Skeletal muscle cell (primary cell): ENCODE measurements at places on chromosomes 16 and 17.
A peak's percentile ranks its signal among the peaks of the same experiment; 100 is the strongest.

DNA sequence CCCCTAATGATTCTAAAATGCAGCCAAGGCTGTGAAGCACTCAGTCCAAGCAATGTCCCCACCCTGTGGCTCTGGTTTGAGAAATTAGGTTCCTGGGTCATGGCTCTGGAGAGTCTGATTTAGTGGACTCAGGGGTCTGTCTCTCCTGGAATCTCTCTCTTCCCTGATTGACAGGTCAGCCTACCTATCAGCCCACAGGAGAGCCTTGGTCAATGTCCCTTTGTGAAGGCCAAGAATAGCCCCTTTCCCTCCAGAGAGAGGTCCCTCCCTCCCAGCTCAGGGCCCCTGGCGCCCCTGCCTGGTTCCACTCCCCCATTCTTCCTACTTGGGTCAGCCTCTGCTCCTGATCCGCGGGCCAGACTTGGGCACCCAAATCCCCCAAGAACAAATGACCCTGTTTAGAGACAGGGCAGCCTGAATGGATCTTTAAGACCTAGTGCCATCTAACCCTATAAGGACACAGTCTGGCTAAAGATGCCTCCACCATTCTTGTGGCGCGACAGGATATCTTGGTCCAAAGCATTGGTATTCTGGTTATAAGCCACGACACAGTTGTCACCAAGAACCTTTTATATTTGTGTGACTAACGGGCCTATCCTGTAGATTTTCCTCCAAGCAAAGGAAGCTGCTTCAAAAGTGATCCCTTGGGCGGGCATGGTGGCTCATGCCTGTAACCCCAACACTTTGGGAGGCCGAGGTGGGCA, 38.3 kb upstream of the PRSS54 start:
- DNase-seq: no peak

DNA sequence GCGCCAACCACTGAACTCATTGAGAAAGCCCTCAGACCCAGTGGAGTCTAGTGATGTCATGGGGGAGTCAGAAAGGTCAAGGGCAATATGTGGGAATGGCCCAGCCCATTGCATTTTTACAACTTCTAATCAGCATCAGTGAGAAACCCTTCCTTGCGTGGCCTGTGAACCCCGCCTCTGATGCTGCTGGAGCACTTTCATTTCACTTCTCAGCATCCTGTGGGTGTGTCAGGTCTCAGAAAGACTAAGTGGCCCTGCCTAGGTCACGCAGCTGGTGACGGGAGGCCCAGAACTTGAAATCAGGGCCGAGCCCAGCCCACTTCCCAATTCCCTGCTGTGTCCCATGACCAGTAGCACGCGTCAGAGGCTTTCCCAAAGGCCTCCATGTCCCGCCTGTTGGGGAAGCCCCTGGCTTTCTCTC, 6.1 kb downstream of the DNAI2 start:
- DNase-seq: no peak

GRCh38 chr17:50076591-50077235, 18.4 kb upstream of the PDK2 start:
- no peak for DNase-seq

- DNase-seq: no peak
Measured at GRCh38 chr17:34110315-34110714, 144.8 kb upstream of the CCL2 start.

DNA sequence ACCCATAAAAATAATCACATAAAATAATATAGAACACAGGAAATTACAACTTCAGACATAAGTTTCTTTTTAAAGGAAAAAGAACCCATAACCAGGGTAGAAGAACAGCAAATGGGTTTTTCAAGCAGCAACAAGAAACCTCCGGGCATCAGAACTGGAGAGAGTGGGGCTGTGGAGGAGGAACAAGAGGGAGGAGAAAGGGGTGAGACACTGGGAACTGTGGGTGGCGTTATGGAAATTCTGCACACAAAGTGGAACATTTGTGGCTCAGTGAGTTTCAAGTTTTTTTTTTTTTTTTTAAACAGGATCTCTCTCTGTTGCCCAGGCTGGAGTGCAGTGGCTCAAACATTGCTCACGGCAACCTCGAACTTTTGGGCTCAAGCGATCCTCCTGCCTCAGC, 22.6 kb downstream of the EMP2 start:
- DNase-seq: no peak

DNA sequence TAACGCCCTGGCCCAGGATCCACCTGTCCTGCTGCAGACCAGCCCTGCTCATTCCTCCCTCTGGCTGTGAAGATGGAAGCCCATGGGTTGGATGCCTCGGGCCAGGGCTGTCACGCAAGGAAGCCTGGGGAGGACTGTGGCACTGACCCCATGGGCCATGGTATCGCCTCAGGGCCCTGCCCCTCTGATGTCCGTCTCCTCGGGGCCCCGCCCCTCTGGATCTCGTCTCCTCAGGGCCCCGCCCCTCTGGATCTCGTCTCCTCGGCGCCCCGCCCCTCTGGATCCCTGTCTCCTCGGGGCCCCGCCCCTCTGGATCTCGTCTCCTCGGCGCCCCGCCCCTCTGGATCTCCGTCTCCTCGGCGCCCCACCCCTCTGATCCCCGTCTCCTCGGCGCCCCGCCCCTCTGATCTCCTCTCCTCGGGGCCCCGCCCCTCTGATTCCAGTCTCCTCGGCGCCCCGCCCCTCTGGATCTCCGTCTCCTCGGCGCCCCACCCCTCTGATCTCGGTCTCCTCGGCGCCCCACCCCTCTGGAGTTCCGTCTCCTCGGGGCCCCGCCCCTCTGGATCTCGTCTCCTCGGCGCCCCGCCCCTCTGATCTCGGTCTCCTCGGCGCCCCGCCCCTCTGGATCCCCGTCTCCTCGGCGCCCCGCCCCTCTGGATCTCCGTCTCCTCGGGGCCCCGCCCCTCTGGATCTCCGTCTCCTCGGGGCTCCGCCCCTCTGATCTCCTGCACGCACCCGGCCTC, 24.0 kb downstream of the METRNL start:
- DNase-seq: peak; percentile 19
